Activated T-helper 1 cell treated with anti-CD3 and anti-CD28 coated beads, Interleukin-12 subunit alpha, Interleukin-12 subunit beta, Interleukin-2, Interleukin-4 antibody, amounts not matched to agents 30 ng/mL and 10 ng/mL and 1 ng/mL, durations not matched to agents 14 hours and 24 hours and 36 hours (primary cell): ENCODE measurements at places on chromosomes 3 and 15.

GRCh38 chr3:178705925-178706324 is 169.7 kb downstream of the KCNMB2 start:
- no peak for DNase-seq
- no peaks in the 10 kb centered on the region for H3K4me1 ChIP-seq
- no peaks in the 10 kb centered on the region for H3K27me3 ChIP-seq
- no peaks in the 10 kb centered on the region for H3K36me3 ChIP-seq

- no peak overlapping the region for H3K4me3 ChIP-seq
- no peak overlapping the region for H3K27ac ChIP-seq
- peaks cover 8% of the 10 kb centered on the region for H3K27me3 ChIP-seq
- H3K36me3 ChIP-seq, result no peaks in the 10 kb centered on the region
- no peak for DNase-seq
Observed at GRCh38 chr15:101059381-101060341, 140.5 kb downstream of the LRRK1 start.

- no peak for DNase-seq
- peak overlapping the region; percentile 75 for H3K27ac ChIP-seq
- H3K27me3 ChIP-seq, result no peaks in the 10 kb centered on the region
- no peak overlapping the region for H3K4me3 ChIP-seq
- H3K4me1 ChIP-seq, result peaks cover 39% of the 10 kb centered on the region
- peaks cover 71% of the 10 kb centered on the region for H3K36me3 ChIP-seq
Observed at GRCh38 chr3:18351069-18351628, 74.0 kb downstream of the SATB1 start.

DNA sequence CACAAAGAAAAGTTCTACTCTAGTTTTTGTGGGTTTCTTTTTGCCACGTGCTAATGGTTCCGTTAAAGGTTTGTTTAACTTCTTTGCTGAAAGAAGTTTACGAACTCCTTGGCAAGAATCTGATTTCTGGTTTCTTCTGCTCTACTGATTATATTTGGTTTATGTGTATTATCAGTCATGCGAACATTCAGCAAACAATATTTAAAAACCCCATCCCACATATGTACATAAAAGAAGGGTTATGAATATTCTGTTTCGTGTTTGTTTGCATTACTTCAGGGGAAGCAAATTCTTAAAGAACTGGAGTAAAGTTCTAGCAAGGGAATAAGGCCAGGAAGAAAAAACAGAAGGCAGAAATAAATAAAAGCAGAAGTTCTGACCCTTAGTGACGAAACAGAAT is 9.8 kb downstream of the LARS2 start:
- H3K36me3 ChIP-seq, result peaks cover 43% of the 10 kb centered on the region
- no peak for DNase-seq
- no peak overlapping the region for H3K4me3 ChIP-seq
